ENCODE measurements at places on chromosomes 6 and 20.

GRCh38 chr6:149054559-149055194 lies 262.8 kb upstream of the TAB2 start:
- no peak for DNase-seq

GRCh38 chr6:13229205-13230085 lies 98.9 kb downstream of the TBC1D7 start:
- no peak for DNase-seq

DNA sequence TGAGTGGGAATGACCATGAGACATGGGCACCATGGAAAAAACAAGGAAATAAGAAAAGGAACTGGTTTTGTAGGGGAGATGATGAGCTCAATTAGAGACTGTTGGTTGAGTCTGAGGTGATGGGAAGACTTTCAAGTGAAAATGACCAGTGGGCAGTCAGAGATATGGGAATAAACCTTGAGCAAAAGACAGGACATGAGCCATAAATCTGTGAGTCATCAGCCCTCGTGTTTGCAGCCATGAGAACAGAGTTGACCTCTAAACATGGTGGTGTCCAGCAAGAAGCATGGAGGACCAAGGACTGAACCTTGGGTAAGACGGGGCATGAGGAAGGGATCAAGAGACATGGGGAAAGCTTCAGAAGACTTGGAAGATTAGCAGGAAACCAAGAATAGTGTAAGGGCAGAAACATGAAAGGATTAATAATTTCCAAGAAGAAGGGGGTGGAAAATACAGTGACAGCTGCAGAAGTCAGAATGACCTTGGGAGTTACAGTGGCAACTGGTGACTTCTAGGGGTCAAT lies 280.6 kb upstream of the PRDM1 start:
- DNase-seq = no peak

DNA sequence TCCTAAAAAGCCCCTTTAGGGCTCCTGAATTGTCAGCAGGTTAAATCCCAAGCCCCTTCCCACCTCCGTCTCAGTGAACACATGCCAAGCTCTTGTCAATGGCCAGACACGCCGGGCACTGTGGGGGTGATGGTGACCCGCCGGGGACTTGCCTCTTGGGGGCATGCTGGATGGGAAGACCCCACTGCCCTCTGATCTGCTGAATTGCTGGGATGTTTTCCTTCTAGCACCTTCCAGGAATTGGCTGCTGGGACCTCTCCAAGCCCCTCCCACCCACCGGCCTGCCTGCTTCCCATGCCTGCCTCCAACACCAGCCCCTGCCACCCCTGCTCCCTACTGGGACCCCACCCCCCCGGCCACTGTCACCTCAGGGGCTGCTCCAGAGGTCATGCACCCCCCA lies 345.9 kb downstream of the CDH4 start:
- DNase-seq = no peak

DNA sequence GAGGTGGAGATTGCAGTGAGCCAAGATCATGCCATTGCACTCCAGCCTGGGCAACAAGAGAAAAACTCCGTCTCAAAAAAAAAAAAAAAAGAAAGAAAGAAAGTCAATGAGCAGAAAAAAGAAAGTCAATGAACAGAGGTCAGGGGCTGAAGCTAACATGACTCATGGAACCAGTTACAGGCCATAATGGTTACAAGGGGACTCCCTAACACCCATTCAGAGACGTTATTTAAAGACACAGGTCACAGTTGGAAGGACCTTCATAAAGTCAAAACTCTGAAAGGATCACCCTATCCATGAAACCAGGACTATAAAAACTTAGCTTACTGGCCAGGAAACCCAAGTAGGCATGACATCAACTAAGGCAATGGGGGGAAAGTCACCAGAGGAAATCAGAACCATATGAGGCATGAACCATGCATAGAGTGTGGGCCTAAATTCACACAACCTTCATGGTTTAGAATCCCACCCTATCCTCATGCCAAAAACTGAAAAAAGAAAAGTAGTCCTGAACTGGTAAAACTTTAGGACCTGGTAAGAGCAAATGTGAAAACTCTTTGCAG lies 18.2 kb downstream of the FBXL4 start:
- DNase-seq = no peak

GRCh38 chr6:84774157-84774984 lies 10.0 kb upstream of the TBX18 start:
- no peak for DNase-seq

Measured in cerebellar cortex (tissue), 1 donor.